Stomach (tissue), 19 donors: ENCODE measurements at places on chromosomes 3 and 15. TPM values are rescaled to one million over a fixed set of nuclear protein-coding genes. Genes with fewer than 3 reads are reported as not detected.
A peak's percentile ranks its signal among the peaks of the same experiment; 100 is the strongest.

The ISLR gene
- 28.6 TPM for total RNA-seq

The EXD1 gene
- total RNA-seq = not detected

DNA sequence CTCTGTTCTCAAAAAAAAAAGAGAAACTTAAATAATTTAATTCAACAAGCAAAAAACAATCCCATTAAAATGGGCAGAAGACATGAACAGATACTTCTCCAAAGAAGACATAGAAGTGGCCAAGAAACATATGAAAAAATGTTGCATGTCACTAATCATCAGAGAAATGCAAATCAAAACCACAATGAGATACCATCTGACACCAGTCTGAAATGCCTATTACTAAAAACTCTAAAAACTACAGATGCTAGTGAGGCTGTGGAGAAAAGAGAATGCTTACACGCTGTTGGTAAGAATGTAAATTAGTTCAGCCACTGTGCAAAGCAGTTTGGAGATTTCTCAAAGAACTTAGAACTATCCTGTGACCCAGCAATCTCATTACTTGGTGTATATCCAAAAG is 382.9 kb downstream of the OTOL1 start:
- no peak overlapping the region for H3K27ac ChIP-seq
- no peak overlapping the region for H3K4me3 ChIP-seq
- H3K4me1 ChIP-seq = no peaks in the 10 kb centered on the region
- H3K36me3 ChIP-seq = no peaks in the 10 kb centered on the region
- no peaks in the 10 kb centered on the region for H3K27me3 ChIP-seq
- DNase-seq = no peak

The SIDT1 gene
- total RNA-seq = 2.7 TPM

DNA sequence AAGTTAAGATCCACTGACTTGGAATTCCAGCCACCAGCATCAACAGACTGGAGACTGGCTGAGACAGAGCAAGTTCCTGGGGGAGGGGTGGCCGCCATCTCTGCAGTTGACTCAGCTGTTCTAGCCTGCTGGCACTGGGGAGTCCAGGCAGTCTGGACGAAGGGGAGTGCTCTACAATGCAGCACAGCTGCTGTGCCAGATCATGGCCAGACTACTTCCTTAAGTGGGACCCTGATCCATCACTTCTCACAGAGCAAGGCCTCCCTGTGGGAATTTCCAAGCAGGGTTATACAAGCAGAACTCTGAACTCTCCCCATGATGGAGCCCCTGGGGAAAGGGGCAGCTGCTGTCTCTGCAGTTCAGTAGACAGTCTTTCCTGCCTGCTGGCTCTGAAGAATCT is 35.2 kb downstream of the PYGO1 start:
- H3K27me3 ChIP-seq = no peaks in the 10 kb centered on the region
- no peaks in the 10 kb centered on the region for H3K4me1 ChIP-seq
- no peak overlapping the region for H3K4me3 ChIP-seq
- no peaks in the 10 kb centered on the region for H3K36me3 ChIP-seq

DNA sequence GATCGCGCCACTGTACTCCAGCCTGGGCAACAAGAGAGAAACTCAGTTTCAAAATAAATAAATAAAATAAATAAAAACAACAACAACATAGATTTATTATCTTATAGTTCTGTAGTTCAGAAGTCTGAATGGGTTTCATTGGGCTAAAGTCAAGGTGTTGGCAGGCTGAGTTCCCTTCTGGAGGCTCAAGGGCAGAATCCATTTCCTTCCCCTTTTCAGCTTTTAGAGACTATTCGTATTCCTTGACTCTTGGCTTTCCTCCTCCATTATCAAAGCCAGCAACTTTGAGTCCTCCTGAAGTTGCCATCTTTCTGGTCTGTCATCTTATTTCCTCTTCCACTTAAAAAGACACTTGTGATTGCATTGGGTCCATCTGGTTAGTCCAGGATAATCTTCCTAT is 12.1 kb downstream of the BLM start:
- no peaks in the 10 kb centered on the region for H3K27me3 ChIP-seq
- H3K4me3 ChIP-seq = no peak overlapping the region
- DNase-seq = no peak
- peaks cover 10% of the 10 kb centered on the region for H3K4me1 ChIP-seq
- no peaks in the 10 kb centered on the region for H3K36me3 ChIP-seq
- H3K27ac ChIP-seq = no peak overlapping the region

DNA sequence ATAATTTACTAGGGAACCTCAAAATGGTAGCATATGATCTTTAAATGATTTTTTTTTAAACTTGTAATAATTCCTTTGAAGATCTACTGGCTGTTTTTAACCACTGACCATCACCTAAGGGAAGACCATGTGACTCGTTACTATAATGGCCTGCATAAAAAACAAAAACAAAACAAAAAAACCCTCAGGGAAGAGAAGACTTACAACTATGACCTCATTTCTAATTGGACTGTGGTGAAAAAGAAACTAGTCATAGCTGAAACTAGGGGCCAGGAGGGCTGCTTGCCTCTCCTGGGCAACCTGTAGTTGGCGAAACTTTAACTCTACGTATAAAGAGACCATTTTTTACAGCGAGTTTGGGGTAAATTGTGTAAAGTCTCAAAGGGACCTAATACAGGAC is 23.0 kb downstream of the PAQR9 start:
- peaks cover 15% of the 10 kb centered on the region for H3K27me3 ChIP-seq
- H3K36me3 ChIP-seq = no peaks in the 10 kb centered on the region
- H3K4me3 ChIP-seq = no peak overlapping the region
- H3K27ac ChIP-seq = no peak overlapping the region
- DNase-seq = no peak

DNA sequence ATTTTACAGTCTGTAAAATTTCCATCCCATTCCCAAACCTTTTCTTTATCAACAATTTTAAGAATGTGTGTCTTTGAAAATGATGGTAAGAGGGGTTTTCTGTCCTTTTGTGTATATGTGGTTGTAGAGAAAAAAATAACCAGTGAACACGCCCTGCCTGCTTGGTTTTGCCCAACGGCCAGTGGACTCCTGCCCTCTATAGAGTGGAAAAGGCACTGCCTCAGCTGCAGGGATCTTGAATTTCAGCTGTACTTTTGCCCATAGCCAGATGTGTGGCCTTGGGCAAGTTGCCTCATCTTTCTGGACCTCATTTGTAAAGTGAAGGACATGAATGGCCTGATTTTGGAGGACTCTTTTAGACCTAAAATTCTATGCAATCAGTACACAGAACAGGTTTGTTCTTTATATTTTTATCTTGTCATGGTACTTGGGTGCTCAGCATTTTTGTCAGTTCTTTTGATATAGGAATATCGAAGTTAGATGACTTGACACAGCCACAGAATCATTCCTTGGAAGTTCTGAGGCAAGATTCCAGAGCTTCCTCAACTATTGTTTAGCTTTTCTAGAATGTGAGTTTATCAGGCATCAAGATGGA is 81.0 kb downstream of the CLDN11 start:
- DNase-seq = peak; percentile 66
- no peaks in the 10 kb centered on the region for H3K27me3 ChIP-seq
- no peaks in the 10 kb centered on the region for H3K36me3 ChIP-seq
- no peaks in the 10 kb centered on the region for H3K4me1 ChIP-seq
- no peak overlapping the region for H3K27ac ChIP-seq
